HuH-7 (cell line): ENCODE measurements at places on chromosomes 13 and 19.

DNA sequence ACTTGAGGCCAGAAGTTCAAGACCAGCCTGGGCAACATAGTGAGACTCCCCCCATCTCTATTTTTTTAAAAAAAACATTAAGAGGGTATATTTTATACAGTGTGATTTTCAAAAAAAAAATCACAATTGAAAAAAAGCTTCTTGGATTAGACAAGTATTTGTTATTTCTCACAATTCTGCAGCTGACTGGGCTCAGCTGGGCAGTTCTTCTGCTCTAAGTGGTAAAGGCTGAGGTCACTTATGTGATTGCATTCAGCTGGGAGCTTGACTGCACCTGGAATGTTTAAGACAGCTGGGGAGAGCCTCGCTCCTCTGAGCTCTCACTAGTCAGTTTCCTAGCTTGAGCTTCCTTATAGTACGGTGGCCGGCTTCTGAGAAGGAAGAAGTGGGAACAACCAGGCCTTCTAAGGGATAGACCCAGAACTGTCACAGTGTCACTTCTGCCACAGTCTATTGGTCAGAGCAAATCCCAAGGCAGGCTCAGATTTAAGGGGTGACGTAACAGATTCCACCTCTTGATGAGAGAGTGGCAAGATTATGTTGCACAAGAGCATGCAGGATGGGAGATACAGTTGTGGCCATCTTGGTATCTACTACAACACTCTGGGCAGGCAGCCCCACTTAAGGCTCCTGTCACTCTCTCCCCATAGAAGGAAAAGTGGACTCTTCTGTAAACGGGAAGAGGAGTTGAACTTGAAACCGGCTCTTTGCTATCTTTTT is 19.7 kb upstream of the IRGC start:
- no peak for DNase-seq

DNA sequence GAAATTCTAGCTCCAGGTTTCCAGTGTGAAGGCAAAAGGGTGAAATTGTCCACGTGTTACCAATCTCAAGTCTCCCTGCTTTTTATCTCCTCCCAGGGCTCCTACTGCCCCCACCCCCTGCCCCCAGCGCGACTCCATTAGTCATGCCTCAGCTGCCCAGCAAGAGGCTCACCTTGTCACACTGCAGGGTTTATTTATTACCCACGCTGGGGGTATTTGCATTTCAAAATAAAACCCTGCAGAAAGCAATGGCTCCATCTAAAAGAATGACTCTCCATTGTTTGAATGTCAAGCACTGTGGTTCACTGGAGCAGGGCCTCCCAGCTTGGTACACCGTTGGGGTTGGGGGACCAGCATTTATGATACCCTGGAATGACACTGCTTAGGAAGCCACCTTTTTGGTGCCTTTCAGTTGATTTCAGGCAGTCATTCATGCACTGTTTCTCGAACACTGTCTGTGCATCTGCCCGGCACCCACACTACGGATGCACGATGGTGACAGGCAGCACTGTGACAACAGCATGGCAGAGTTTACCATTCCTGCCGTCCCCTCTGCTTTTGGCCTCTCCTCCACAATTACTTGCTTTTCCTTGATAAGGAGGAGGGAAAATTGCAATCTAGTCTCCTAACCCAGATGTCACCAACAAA is 9.9 kb upstream of the POP4 start:
- DNase-seq = no peak

DNA sequence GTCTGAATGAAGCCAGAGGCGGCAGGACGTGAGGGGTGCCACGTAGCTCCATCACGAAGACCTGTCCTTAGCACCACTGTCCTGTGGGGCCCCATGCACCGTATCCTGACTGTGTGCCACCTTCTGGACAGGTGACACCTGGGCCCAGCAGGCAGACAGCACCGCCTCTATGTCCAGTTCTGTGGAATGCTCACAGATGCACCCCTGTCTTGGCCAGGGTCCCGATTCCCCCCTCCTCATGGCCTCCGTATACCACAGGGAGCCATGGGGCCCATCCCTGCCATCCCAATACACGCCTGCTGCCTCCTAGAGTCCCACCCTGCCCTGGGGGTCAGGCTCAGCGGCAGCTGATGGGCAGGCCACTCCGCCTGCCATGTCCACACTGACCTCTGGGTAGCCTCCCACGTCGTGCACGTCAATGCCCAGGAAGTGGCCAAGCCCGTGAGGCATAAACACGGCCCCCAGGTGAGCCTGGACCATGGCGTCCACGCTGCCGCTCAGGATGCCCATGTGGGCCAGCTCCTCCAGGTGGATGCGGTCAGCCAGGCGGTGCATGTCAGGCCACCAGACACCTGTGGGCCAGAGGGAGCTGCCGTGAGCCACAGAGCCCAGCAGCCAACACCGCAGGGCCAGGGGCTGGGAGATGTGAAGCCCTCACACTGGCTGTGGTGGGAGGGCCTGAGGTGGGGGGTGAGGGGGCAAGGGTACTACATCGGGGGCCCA is 17.6 kb downstream of the CEBPG start:
- no peak for DNase-seq

DNA sequence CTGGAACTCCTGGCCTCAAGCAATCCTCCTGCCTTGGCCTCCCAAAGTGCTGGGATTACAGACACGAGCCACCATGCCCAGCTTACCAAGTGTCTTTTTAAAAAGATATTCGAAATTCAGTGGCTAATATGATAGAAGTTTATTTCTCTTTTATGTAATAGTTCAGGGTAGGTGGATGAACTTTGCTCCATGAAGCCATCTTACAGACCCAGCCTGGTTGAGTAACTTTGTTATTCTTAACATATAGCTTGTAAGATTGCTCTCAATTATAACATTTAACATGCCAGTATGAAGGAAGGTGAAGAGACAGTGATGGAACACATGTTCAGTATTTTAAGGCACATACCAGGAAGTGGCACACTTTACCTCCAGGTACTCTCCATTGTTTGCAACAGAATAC is 42.4 kb downstream of the ZIC2 start:
- no peak for DNase-seq

DNA sequence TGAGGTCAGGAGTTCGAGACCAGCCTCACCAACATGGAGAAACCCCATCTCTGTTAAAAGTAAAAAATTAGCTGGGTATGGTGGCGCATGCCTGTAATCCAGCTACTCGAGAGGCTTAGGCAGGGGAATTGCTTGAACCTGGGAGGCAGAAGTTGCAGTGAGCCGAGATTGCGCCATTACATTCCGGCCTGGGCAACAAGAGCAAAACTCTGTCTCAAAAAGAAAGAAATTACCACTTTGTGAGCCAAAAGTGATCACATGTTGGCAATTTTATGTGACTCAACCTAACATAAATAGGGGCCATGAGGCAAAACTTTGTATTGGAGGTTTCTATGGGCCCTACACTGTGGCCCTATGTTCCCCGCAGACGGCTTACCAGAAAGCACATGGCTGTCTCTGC is 72.2 kb downstream of the MAP4K1 start:
- DNase-seq = no peak
